Left lobe of liver (tissue), 2 donors: ENCODE measurements at places on chromosomes 3 and 15. TPM values are rescaled to one million over a fixed set of nuclear protein-coding genes. Genes with fewer than 3 reads are reported as not detected.

- peak; percentile 58 for DNase-seq
Observed at GRCh38 chr15:70486451-70487386, 276.6 kb downstream of the UACA start.

DNA sequence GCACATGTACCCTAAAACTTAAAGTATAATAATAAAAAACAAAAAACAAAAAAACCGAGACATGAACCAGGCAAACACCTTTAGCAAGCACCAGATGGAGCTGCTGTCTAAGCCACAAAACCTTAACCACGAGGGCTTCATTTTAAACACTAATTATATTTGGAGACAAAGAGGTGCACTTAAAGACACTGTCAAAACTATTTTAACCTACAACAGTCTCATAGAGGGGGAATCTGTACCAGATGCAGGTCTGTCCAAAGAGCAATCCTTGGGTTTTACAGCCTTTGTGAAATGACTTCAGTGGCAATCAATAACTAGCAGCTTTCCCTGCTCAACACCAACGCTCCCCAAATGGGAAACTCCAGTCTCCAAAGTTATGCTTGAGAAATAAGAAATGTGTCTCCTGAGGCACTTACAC is 115.7 kb upstream of the TSPAN3 start:
- no peak for DNase-seq

DNA sequence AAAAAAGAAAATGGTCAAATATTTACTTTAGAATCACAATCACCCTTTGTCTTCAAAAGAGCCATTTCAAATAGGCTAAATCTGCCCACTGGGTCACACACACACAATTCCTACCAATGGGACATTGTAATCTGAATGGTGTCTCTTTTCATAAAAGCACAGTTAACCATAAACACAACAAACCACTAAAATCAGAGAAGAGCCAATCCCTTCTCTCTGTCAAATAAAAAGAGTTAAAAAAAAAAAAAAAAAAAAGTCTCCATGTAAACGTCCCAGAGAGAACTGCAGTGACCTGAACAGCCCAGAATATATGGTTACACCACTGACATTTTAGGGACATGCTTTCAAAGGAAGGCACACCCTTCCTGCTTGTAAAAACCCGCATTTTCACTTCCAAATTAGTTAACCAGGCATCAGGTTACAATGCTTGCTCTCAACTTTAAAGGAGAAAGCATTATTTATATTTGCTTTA is 63.7 kb downstream of the PRICKLE2 start:
- no peak for DNase-seq

- no peak for DNase-seq
Observed at GRCh38 chr3:188553569-188553968, 399.6 kb downstream of the LPP start.

DNA sequence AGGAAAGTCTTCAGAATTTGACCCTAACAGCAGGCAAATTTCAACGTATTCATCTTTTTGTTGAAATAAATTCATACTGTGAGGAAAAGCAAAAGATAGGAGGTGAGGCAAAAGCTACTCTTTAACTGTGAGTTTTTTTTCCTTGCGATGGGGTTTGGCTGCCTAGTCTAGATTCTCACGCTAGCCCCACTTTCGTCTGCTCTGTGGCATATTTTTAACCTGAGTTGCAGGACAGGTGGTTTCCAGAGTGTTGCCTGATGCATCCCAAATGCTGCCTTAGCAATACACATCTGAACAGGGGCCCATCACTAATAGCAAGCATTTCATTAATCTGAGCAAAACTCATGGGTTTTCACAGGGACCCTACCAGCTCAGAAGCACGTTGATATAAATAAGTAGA is 11.7 kb downstream of the PSMA4 start:
- DNase-seq = no peak

DNA sequence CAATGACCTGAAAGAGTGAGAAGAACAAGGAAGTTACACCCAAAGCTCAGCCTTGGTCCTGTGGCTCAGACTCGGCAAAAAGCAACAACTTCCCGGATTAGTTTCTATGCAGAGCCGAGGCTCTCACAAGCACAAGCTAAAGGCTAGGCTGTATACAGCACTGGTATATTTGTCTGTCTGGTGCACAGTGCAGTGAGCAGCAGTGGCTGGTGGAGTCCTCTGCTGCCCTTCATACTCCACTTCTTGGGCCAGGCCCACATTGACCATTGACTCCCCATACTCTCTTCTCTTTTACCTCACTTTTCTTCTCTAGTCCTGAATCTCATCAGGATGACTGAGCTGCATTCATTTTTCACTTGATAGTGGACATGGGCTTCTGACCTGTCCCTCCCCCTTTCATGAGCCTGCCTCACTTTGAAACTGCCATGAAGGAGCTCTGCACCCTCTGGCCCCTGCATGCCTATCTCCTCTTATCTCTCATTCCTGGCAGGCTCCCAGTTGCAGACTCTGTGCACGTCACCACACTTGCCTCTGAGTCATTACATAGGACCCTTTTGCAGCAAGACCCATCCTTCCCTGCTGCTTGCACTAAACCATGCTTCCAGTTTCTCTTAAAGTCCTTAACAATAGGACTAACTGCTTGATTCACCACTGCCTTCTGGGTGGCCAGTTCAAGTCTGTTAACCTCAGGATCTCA is 379.3 kb downstream of the NTRK3 start:
- no peak for DNase-seq

Gene SAMD7
- not detected for total RNA-seq

DNA sequence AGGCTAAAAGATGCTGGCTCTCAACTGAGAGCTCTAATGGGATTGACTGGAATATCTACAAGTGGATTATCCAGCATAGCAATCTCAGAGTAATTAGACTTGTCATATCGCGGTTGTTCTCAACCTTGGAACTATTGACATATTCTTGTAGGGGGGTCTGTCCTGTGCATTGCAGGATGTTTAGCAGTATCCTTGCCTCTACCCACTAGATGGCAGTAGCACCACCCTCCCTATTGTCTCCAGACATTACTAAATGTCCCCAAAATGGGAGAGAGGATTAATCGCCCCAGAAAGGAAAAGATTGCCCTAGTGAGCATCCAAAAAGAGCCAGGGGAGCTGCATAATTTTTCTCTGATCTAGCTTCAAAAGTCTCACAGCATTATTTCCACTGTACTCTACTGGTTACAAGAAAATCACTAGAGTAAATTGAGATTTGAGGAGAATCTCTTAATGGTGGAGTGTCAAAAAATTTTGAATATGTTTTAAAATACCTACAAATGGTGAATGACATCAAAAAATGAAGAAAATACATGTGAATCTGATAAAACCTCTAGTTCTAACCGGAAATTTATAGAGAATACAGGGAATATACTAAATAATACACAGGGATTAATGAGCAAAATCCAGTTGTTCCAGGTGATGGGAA is 388.2 kb upstream of the AGTR1 start:
- no peak for DNase-seq

DNA sequence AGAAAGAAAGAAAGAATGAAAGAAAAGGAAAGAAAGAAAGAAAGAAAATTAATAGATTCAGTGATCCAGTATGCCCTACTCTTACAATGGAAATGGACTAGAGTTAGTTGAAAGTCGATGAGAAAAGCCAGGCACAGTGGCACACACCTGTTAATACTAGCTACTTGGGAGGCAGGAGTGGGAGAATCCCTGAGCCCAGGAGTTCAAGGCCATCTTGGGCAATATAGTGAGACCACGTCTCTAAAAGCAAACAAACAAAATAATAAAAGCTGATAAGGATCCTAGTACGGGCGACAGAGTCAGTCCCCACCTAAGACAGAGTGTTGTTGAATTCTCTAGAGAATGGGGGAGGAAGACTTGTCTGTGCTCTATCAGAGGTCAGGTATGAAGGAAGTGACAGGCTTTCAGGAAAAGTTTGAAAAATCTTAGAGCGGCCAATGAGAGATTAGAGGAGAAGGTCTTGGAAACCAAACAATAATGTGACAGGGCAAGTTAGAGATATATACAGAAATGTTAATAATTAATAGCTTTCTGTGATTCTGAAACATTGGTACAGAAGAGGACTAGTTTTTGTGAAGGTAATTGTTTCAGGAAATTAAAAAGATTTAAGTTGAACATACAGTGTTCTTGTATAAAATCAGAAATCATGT is 117.9 kb upstream of the PTX3 start:
- DNase-seq = no peak
